ENCODE measurements at places on chromosomes 5 and 9.
A peak's percentile ranks its signal among the peaks of the same experiment; 100 is the strongest.

GRCh38 chr5:132458226-132458560, 32.4 kb downstream of the IRF1 start:
- DNase-seq, result no peak

- no peak for DNase-seq
Observed at GRCh38 chr9:85089188-85089969, 419.9 kb downstream of the NTRK2 start.

DNA sequence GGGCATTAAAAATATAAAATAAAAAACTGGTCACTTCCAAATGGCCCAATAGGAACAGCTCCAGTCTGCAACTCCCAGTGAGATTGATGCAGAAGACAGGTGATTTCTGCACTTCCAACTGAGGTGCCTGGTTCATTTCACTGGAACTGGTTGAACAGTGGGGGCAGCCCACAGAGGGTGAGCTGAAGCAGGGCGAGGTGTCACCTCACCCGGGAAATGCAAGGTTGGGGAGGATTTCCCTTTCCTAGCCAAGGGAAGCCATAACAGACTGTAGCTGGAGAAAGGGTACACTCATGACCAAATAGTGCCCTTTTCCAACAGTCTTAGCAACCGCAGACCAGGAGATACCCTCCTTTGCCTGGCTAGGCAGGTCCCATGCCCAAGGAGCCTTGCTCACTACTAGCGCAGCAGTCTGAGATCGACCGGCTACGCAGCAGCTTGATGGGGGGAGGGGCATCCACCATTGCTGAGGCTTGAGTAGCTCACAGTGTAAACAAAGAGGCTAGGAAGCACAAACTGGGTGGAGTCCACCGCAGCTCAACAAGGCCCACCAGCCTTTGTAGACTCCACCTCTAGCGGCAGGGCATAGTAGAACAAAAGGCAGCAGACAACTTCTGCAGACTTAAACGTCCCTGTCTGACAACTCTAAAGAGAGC, 12.7 kb downstream of the RLN1 start:
- no peak for DNase-seq

DNA sequence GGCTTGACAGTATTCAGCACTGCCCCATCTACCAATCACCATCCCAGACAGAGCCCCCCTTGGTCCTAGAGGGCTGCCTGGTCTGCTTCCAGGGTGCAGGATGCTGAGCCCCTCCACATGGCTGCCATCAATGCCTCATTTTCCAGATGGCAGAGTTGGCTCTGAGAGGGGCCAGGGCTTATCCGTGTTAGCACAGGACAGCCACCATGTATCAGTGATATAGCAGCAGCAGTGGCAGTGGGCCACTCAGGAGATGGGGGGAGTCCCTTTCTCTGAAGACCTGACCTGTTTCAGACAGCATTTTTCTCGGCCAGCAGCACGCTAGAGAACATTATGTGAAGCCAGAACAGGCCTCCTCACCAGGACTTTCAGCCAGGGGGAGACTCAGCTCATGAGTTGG, 1.6 kb upstream of the SMIM32 start:
- DNase-seq, result no peak

DNA sequence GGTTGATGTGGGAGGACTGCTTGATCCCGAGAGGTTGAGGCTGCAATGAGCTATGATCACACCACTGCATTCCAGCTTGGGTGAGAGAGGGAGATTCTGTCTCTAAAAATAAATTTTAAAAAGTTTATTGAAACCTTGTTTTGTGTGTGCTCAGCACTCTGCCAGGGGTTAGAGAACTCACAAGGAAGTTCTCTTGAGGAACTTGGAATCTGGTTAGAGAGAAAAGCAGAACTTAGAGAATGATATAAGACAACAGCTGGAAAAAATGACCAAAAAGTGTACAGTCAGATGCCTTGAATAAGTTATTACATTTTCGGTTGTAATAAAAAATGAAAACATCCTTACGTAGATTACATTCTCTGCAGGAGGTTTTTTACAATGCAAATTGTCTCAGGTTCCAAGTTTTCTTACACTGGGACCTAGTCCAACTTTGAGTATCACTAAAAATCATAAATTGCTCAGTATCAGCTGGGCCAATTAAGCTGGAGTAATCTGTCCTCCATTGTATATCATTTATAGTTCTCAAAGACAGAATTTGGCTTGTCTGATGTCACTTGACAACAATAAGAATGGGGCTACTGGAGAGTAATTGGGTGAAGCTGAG, 21.7 kb upstream of the TENT2 start:
- no peak for DNase-seq

DNA sequence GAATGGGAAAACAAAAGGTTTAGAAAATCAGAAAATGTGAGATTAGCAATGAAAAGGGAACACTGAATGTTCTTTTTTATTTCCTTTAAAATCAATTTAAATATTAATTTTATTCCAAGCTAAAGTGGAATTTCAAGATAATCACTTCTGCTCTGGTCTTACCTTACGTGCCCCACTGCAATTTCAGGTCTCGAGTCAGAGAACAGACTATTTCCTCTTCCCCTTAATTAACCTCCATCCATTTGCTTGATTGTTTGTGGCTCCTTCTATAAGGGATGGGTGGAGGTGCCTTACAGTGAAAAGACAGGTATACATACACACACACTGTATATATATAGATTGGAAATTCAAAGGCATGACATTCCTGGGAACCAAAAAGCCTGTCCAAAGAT, 137.1 kb downstream of the SUSD1 start:
- no peak for DNase-seq

GRCh38 chr9:4344946-4345345, 45.1 kb upstream of the GLIS3 start:
- DNase-seq, result no peak

- no peak for DNase-seq
Observed at GRCh38 chr5:166493040-166493439, 1798.4 kb upstream of the WWC1 start.

GRCh38 chr5:124090115-124090514, 578.1 kb downstream of the CSNK1G3 start:
- no peak for DNase-seq

DNA sequence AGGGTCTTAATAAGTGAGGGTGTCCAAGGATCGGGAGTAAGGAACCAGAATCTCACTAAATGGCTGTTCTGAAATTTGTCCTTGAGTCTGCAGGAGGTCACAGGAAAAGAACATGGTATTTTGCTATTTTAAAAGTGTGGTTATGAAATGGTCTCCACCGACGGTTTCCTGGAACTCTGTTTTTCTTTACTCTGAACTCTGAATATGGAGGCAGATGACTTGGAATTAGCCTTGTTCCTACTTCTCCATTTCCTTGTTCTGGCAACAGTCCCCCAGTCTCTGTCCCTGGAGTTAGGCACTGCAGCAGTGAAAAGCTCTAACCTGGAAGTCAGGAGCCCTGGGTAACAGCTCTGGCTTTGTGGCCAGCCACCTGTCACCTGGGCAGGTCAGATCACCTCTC, 46.6 kb upstream of the C5orf58 start:
- no peak for DNase-seq

- peak; percentile 99 for DNase-seq
Observed at GRCh38 chr5:34743878-34744277, 87.8 kb downstream of the RAI14 start.

GRCh38 chr9:134403682-134404301, 77.5 kb downstream of the RXRA start:
- DNase-seq, result peak; percentile 47

DNA sequence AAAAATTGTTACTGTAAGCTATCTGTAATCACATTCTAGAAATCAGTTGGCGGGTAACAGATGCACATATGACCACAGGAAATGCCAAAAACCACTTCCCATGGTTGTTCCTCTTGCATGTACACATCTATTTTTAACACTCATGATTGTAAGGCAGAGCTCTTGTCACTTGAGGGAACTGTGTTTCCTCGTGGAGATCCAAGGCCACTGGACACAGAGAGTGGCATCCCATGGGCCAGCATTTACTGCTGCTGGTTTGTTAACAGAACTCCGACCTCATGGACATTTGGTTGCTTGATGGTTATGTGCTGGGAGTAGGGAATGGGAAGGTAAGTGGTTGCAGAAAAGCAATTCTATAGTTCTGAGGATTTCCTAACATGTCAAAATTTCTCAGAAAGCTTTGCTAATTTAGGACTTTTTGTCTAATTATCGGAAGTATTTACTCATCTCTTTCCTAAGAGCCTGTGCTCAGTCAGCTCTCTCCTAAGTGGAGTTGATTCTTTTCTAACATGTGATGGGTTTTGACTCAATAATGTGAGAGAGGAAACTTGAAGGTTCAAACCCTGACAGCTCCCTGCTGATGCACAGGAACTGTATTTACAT, 202.0 kb upstream of the NR3C1 start:
- DNase-seq, result no peak
